IPS DF 19.7 (cell line): ENCODE measurements at places on chromosomes 4 and X.

- no peak for DNase-seq
Measured at GRCh38 chrX:79367907-79368306, 773 bp upstream of the ITM2A start.

DNA sequence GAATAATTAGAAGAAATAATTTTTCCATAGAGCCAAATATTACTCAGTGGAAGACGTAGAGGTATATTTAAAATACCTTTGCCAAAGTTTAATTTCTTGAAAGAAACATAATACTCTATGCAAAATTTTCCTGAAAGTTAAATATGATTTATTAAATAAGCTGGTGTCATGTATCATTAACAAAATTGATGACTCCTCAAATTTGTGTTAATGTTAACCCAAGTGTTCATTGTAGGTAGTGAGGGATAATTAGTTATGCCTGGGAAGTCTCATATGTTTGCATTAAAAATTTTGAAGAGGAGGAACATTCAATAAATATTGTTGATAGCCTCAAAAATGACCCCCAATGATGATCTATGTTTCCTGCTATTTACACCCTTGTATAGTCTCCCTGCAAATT, 292.7 kb upstream of the AMOT start:
- DNase-seq: no peak

DNA sequence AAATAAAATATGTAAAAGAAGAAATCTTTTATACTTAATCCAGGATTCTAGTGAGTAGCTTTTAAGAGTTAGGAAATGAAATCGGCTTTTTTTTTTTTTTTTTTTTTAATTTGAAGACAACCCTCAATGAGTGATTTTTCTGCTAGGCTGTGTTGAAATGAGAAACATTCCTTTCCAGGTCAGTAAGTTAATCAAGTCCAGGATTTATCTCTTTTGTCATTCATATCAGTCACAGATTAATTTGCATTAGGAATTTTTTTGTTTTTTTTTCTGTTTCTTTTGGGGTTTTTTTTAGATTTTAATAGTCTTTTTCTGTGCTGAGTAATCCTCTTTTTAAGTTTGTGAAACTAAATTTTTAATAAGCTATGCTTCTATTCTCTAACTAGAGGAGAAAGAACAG, 448.1 kb downstream of the ADGRL3 start:
- DNase-seq: no peak

DNA sequence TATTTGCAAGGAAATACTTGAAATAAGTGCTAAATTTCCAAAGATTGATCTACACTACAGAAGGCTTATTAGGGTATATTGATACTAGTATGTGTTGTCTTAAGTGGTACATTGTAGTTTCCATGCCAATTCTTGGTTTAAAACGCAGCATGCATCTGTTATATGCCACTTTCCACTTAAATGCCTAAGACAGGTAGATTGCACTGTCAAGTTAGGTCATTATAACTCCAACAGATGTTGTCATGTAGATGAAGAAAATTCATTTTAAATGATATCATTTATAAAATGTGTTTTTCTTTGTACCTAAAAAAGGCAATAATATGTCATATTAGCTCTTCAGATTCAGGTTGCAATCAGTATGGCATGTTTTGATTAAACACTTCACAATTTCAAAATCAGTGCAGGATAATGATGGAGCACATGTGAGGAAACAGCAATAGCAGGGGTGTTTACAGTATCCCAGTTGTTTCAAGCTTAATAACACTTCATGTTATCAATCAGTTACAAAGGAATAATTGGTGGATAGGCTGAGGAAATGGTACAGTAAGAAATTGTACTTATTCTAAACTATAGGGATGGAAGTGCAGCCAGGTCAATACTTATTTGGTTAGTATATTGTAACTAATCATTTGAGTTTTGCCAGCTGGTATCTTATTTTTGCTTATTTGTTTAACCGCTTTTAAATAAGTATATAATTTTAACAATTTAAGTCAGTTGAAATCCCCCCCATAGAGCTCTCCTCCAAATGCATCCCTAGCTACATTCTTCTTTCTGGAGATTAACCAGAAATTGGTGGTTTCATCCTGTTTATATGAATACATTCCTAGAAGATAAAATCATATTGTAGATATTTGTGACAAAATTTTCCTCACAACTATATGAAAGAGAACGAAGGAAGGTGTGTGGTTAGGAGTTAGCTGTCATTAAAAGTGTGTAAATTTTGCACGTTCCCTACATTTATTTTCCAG, 454.4 kb upstream of the ATOH1 start:
- no peak for DNase-seq

- DNase-seq: no peak
Measured at GRCh38 chrX:63675716-63676115, 109.3 kb downstream of the ARHGEF9 start.

GRCh38 chr4:82496349-82496748, 65.4 kb downstream of the TMEM150C start:
- no peak for DNase-seq

GRCh38 chrX:54695231-54695630, 102.8 kb downstream of the ITIH6 start:
- DNase-seq: no peak
